Endodermal cell (in vitro differentiated cells): ENCODE measurements at places on chromosomes 5 and 9.

DNA sequence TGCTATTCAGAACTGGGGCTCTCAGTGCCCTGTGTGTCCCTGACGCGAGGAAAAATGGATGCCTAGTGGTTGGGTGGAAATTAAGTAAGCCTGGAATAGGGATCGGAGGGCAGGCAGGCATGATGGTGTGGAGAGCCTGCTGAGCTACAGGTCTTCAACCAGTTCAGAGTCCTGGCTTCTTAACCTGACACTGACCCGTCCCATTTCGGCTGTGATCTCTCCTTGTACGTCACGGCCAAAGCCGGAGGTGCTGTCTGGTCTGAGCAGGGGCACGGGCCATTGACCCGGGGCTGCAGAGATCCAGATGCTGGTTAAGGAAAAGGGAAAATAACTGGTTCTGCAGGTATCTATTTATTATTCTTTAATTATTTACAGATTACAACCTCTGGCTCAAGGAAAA lies 27.9 kb downstream of the RHOBTB3 start:
- no peak for DNase-seq

DNA sequence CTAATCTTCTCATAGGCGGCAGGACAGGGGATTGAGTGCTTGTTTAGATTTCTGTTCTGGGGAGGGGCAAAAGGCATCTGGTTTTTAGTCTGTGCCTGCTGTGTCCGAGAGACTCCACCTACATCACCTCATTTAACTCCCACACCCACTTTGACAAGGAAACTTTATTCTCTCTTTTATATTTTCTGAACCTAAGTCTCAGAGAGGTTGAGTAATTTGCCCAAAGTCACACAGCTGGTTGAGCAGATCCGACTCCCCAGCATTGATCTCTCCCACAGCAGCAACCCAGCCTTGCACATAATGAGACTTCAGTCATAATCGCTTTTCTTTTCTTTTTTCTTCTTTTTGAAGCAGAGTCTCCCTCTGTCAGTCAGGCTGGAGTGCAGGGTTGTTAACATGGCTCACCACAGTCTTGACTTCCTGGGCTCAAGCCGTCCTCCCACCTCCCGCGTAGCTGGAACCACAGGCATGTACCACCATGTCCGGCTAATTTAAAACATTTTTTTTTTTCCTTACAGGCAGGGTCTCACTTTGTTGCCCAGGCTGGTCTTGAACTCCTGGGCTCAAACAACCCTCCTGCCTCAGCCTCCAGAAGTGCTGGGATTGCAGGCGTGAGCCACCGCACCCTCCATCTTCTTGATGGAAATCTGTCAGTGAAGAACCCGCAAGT lies 36.5 kb upstream of the ANKRD33B start:
- no peak for DNase-seq

- DNase-seq: peak; percentile 90
Measured at GRCh38 chr5:109410389-109411148, 795 bp upstream of the PJA2 start.

DNA sequence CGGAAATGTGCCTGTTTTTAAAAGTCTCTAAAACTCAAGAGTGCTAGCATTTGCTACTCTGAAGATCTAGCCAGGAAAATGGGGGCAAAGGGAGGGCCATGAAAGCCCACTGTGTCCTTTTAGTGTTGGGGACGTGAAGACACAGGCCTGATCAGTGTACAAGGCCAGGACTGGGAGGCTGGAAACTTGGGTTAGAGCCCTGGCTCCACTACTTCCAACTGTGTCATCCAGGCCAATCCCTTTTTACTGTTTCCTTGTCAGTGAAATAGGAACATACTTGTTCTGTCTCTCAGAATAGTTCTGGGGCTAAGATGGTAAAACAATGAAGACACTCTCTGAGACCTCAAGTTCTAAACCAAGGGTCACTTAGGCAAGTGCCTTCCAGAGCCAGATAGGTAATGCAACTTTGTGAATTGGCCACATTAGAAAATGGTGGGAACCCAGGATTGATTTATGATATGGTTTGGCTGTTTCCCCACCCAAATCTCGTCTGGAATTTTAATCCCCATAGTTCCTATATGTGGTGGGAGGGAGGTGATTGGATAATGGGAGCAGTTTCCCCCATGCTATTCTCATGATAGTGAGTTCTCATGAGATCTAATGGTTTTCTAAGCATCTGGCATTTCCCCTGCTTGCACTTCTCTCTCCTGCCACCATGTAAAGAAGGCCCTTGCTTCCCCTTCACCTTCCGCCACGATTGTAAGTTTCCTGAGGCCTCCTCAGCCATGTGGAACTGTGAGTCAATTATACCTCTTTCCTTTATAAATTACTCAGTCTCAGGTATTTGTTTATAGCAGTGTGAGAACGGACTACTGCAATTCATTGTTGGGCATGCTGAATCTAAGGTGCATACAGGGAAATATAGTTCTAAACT lies 30.4 kb upstream of the B4GALT1 start:
- DNase-seq: no peak

GRCh38 chr5:171660434-171660833 lies 125.2 kb upstream of the SMIM23 start:
- no peak for DNase-seq

DNA sequence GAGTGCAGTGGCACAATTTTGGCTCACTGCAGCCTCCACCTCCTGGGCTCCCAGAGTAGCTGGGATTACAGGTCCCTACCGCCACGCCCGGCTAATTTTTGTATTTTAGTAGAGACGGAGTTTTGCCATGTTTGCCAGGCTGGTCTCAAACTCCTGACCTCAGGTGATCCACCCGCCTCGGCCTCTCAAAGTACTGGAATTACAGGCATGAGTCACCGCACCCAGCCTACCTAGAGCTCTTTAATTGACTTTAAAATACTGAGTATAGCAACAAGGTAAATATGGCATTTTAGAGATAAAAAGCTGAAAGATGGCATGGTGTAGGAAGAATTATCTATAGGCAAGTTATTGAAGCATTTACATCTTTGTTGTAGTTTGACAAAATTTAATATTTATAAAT lies 21.0 kb downstream of the APC start:
- DNase-seq: no peak

DNA sequence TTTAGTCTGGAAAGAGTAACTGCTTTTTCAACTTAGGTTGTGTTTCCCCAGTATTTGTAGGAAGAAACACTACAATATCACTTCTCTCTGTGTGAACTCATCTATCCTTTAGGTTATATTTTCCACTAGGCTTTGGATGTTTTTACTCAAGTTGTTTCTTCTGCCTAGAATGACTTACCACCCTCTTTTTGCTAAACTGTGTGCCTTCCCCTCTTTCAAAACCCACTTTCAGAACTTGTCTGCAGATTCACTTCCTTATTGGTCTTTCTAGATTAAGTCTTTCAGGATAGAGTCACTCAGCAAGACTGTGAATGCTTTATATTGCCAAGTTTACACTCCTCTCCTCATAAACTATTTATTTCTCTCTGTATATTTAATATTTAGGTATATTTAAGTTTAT lies 14.2 kb upstream of the CAST start:
- DNase-seq: no peak

GRCh38 chr9:95373069-95373681 lies 55.7 kb upstream of the FANCC start:
- DNase-seq: no peak

DNA sequence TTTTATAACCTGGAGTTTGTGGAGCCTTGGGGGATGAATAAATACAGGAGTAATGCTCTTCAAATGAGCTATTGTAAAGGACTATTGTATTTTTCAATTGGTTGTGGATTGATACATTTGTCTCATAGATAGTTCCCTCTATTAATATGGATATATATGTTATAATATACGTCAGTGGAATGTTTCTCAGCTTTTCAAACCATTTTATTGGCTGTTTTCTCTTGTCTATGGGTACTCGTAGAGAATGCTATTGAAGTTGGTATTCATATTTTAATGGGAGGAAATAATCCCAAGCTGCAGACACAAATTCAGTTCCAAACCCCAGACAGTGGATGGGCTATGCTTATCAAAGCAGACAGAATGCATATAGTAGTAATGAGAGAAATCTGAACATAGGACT lies 181.8 kb upstream of the DAB2 start:
- DNase-seq: no peak

DNA sequence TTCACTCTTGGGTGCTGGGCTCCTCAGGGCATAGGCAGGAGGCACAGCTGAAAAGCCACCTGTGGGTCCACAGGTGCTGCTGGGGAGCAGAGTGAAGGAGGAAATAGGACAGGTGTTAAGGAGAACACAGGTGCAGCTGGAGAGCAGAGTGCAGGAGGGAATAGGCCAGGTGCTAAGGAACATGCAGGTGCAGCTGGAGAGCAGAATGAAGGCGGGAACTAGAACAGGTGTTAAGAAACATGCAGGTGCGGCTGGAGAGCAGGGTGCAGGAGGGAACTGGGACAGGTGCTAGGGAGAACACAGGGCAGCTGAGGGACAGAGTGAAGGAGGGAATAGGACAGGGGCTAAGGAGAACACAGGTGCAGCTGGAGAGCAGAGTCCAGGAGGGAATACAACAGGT lies 43.8 kb upstream of the PLEKHG4B start:
- DNase-seq: no peak

DNA sequence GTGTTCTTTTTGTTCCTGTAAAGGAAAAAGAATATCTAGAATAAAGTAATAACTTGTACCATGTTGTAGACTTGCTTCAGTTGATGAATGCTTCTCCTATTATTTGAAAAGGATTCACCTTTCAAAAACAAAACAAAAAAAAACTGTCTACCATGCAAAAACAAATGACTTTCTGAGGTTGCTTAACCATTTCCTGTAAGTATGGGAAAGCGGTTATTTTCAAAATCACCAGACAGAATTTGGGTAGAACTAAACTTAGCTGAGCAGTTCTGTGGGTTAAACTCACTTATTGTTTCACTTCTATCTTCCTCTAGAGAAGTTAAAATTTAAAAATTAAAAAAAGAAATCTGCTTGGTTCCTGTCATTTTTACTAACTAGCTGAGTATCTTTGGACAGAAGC lies 25.2 kb downstream of the LNPEP start:
- no peak for DNase-seq

DNA sequence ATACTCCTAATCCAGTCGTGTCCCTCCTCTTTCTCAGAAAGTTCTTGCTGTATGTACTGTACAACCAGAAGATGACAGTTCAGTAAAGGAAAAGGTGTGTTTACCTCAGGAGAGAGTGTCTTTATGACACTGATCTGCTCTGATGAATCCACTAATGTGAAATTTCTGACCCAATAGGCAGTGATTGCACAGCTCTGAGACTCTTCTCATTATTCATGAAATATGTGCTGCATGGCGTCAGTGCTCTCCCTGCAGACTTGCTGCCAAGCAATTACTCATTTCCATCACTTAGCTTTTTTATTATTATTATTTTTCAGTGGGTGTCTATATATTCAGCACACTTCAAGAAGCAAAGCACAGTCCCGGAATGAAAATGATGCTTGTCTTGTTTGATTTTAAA lies 389.0 kb downstream of the RASEF start:
- DNase-seq: no peak

DNA sequence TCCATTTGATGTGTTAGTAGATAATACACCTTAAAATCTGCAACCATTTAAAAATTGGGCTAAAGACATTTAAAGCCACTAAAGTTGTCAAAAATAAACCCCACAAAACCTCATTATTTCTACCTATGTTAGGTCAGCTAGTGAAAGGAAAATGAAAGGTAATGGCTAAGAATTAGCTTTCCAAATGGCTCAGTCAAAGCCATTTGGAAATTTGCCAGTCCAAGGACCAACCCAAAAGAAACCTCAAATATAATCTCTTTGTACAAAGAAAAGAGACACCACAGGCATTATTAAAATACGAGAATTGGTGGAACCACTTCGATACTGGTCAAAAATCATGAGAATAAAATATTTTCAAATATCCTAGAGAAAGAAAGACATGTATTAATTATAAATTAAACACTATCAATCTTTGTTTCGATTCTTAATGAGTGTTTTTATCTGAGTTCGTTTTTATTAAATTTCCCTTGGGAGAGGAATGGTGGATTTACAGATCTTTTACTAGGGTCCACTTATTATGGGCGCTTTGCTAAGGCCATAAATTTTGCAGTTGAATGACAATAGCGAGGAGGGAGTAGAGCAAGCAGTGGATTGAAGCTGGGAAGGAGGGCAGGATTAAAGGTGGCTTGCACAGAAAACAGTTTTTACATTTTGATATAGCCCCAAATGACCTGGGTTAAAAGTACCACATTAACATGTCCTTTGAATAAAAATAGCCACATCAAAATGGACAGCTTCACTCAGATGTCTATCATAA lies 116.8 kb upstream of the SHB start:
- DNase-seq: no peak

- no peak for DNase-seq
Measured at GRCh38 chr9:126377536-126377935, 50.9 kb downstream of the MVB12B start.

DNA sequence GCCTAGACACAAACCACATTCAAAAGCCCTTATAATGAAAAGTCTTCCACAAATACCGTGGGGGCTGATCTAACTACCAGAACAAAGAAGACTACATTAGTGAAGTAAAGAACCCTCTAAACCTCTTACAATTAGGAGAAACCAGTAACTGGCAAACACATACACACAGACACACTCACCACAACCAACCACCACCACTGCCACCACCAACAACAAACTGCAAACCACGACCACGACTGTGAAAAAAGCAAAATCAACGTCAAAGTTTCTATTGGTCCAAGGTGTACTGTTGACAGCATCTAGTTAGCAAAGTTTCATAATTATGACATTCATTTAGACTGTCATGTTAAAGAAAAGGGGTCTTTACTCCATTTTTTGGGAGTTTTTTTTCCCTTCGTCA lies 2.7 kb downstream of the CDO1 start:
- no peak for DNase-seq

- no peak for DNase-seq
Measured at GRCh38 chr5:80033513-80033912, 1.6 kb upstream of the THBS4 start.

DNA sequence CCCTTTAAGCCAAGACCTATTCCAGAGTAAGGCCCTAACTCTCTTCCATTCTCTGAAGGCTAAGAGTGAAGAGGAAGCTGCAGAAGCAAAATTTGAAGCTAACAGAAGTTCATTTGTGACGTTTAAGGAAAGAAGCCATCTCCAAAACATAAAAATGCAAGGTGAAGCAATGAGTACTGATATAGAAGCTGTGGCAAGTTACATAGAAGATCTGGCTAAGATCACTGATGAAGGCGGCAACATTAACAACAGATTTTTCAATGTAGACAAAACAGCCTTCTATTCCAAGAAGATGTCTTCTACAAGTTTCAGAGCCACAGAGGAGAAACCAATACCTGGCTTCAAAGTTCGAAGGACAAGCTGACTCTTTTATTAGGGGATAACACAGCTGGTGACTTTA lies 1143.4 kb downstream of the CDH12 start:
- no peak for DNase-seq

- no peak for DNase-seq
Measured at GRCh38 chr9:85056203-85056572, 386.7 kb downstream of the NTRK2 start.

GRCh38 chr9:125850106-125850632 lies 103.0 kb downstream of the PBX3 start:
- DNase-seq: no peak

- DNase-seq: no peak
Measured at GRCh38 chr9:120910643-120911042, 16.0 kb downstream of the TRAF1 start.

DNA sequence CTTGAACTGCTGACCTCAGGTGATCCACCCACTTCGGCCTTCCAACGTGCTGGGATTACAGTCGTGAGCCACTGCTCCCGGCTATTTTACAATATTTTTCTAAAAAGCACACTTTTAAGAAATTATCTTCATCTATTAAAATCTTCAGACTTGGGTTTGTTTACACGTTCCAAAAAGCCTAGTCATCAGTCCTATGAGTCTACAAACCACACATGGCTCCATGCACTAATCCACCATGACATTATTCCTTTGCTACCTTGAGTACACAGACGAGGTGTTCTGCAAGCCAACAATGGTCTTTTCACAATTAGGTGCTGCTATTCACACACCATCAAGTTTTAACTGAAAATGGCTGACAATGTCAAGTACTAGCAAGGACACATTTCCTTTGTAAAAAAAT lies 41.0 kb downstream of the TRPM6 start:
- no peak for DNase-seq
